ENCODE measurements at places on chromosomes 6 and 20.

DNA sequence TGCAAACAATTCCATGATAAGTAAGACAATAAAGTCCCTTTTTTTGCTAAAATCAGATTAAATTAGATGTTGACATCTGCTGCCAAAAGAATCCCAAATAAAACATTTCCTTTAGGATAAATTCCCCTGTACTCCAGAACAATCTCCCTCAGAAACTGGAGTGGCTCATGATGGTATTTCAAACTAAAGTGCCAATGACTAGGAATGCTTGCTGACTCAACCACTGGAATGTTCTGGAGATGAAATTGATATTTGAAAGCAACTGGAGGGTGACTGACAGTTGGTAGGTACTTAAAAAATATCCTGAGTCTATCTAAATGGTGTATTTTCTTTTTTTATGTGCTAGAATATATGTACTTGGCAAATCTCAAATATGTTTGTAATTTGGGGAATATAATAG lies 350.1 kb upstream of the TSHZ2 start:
- no peak for DNase-seq

DNA sequence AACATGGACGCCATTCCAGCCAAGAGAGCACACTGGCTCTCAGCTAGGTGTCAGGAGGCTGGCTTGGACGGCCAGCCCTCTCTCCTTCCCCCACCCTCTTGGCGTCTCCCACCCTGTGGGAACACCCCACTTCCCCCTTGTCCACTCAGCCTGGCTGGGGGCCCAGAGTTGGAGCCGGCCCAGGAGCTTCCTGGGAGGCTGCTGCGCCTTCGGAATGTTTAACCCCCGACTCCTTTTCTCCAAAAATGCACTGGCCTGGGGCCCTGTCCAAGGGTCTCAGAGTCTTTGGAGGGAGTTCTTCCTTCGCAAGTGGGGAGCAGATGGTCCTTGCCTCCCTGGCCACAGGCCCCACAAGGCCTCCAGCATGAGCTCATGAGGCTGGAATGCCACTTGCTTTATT lies 4.1 kb downstream of the ADAM33 start:
- no peak for DNase-seq

DNA sequence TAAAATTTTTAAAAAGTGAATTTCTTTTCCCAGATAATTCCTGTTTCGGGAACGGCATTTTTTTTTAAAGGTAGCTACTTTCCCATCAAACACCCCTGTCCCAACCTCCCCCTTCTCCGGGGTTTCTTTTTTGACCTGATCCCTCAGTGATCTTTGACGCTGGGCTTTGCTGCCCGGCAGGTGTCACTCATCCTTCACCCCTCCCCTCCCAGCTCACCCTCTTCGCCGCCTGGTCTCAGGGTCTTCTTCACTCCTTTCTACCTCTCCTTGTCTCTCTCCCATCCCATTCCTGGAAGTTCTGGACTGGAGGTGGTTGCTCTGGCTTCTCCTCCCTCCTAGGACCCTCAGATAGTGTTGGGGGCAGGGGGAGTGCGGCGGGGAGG lies 329 bp upstream of the GPR6 start:
- DNase-seq = no peak

DNA sequence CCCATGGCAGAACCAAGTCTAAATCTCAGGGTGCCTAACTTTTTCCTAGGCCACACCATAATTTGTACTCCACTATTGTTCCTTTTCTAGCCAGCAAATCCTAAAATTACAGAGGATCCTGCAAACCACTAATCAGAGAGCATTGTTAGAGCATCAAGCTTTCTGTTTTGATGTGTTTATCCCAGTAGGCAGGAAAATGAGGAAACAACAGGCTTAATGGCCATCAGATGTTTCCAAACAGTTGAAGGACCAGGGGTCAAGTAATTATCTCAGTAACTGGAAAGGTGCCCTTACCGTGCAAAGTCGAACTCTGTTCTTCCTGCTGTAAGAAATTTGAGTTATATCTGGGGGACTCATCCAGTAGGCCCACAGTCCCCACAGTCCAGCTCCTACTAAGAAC lies 58.7 kb downstream of the RALY start:
- DNase-seq = no peak

DNA sequence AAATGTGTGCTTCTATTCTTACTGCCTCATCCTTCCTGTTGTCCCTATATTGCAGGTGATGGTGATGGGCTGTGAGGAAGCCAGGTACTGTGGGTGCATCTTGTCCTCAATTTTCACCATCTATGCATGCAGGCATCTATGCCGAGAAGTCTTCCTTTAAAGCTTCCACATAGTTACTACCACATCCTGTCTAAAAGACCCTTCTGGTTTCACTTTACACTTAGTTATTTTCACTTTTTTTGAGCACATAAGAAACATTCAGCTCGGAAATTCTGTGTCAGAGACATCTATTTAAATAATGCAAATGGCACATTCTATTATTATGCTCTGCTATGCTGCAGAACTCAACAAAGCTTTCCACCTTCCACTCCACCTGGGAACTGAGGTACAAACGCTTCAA lies 28.2 kb upstream of the FABP7 start:
- DNase-seq = no peak

DNA sequence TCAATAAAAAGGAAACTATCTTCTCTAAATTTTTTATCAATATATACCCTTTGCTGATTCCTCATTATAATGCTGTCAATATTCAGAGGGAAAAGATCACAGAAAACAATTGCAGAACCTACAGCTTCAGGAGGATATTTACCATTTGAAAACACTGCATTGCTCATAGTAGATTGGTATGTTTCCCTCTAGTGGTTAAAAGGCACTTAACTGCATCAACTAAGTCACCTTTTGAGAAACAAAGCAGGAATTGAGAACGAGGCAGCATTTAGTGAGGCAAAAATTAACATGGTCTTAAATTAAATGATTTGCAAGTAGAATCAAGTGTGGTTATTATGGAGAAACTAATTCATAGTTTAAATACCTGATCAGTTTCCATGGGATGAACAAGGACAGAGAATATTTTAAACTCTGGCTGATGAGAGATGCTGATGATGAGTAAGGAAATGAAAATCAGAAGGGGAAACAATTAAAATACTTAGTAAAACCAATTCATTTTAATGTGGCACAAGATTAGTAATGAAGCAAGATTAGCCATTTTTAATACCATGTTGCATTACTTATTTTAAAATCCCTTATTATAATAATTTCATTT lies 642.1 kb downstream of the EPHA7 start:
- no peak for DNase-seq

DNA sequence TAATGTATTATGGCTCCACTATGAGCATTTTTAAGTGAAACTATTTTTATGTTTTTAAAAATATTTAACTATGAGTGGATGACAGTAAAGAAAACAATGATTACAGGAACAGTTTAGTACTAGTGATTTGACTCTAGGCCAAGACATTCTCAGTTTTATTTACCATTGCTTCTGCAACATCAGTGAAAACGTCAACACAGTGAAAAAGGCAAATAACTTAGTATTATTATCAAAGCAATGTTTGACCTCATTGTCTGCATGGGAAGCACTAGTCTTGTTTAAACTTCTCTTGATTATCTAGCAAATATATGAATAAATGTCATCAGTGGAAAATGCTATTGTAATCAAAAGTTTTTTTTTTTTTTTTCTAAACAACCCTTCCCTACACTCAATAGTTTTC lies 165.0 kb downstream of the HTR1B start:
- no peak for DNase-seq

DNA sequence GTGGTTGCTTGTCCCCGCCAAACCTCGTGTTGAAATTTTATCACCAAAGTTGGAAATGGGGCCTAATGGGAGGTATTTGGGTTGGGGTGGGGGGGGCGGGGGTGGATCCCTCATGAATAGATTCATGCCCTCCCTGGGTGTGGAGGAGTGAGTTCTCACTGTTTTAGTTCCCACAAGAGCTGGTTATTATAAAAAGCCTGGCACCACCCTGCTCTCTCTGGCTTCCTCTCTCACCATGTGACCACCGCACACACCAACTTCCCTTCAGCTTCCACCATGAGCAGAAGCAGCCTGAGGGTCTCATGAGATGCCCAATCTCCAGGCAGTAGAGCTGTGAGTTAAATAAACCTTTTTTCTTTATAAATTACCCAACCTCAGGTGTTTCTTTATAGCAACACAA lies 111.3 kb downstream of the PRDM1 start:
- no peak for DNase-seq

- no peak for DNase-seq
Observed at GRCh38 chr6:157080986-157081391, 242.3 kb downstream of the TMEM242 start.

DNA sequence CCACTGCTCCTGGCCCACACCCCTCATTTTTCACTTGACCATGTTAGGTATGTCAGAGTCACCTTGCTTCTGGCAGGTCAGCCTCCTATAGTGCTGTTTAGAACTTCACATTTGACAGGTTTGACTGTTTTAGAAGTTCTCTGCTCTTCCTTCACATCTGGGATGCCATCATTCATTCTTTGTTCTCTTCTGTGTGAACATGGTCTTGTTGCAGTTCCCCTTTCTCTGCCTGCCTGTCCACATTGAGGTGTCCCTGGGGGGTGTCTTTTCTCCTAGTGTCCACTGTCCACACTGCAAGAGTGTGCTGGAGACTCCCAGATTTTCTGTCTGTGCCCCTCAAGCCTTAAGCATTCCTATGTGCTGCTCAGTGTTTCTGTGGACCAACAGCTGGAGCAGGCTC lies 89.5 kb downstream of the JARID2 start:
- DNase-seq = no peak

- peak; percentile 42 for DNase-seq
Observed at GRCh38 chr6:14542670-14543366, 425.2 kb downstream of the CD83 start.

GRCh38 chr6:26457264-26457805 lies 420 bp upstream of the BTN2A1 start:
- no peak for DNase-seq

GRCh38 chr6:76633259-76633658 lies 560.8 kb upstream of the IMPG1 start:
- no peak for DNase-seq

- no peak for DNase-seq
Observed at GRCh38 chr6:164749221-164750064, 560.0 kb downstream of the C6orf118 start.

DNA sequence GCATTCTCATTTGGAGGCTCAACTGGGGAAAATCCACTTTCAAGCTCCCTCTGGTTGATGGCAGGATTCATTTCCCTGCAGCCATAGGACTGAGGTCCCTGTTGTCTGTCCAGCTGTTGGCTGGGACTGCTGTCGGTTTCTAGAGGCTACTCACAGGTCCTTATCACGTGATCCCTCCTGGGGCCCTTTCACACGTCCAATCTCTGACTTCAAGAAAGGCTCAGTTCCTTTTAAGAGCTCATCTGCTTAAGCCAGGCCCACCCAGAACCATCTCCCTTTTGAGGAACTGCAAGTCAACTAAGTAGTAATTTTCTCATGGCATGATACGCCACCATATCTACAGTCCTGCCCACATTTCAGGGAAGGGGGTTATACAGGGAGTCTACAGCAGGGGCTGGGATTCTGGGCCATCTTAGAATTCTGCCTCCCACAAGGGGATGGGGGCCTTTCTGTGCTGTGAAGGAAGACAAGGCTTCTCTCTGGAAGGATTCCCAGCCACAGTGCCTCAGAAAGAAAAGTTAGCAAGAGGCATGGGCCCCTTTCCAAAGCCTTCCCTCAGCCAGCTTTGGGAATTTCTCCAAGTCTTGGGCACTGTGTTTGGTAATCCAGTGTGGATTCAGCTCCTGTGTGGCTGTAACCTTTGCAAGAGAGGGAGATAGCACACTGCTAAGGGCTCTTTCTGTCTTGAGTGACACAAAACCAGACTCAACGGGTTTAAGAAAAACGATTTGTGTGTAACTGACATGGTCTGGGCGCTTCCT lies 66.4 kb downstream of the CTCFL start:
- no peak for DNase-seq

DNA sequence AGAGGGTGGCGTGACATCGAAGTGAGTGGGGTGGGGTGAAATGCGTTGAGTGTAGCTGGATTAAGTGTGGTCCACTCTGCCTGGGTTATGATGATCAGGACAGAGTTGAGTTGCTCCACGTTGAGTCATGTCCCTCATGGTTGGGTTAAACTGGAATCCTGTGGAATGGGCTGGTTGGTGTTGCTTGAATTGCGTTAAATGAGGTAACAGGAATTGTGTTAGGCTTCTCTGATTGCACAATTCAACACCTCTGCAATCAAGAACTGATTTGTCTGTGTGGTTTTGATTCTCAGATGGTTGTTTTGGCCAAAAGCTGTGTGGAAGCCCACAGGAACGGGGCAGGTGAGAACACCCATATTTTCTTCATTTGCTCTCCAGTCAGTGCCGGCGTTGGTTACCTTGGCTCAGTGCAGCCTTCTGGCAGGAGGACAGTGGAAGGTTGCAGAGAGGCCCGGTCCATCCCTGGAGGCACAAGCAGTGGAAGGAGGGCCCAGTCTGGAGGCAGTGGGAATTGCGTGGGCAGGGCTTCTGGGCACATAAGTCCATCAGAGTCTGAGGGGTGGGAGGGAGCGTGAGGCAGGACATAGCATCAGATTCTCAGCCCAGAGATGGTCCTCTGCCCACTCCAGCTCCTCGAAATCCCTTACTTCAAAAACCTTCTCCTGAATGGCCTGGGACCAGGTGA lies 11.6 kb downstream of the NOTCH4 start:
- DNase-seq = no peak

GRCh38 chr20:47546184-47547033 lies 44.7 kb downstream of the NCOA3 start:
- DNase-seq = no peak

DNA sequence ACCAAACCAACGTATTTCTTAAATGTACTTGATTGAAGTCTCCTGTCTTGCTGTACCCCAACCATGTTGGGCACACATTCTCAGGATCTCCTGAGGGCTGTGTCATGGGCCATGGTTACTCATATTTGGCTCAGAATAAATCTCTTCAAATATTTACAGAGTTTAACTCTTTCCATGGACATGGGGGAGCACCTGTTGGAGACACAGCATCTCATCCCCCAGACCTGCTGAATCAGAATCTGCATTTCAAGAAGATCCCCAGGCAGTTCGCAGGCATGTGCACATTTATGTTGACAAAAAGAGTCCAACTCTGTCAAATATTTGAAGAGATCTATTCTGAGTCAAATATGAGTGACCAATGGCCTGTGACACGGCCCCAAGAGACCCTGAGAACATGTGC lies 24.5 kb downstream of the PIGT start:
- no peak for DNase-seq

- no peak for DNase-seq
Observed at GRCh38 chr20:62505337-62506045, 29.7 kb upstream of the GATA5 start.

DNA sequence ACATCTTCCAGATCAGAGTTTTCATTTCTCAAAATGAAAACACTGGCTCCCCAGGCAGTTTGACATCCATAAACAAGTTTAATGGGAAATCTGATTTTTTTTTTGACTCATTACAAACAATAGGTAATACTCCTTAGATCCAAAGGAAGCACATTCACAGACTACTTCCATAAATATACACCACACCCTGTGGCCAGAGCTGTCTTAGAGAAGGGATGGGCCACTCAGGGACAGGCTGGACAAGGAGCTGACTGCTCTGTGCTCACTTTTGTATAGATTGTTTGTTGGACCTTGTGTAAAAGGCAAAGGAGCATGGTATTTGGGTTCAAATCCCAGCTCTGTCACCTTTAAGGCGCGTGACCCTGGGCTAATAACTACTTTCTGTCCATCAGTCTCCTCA lies 12.8 kb upstream of the DDO start:
- DNase-seq = no peak

Measured in activated CD4-positive, CD25-positive, alpha-beta regulatory T cell treated with anti-CD3 and anti-CD28 coated beads, Interleukin-2, amount 50 U/mL, for 72 hours (primary cell).